ENCODE measurements at places on chromosomes 7 and 10.

DNA sequence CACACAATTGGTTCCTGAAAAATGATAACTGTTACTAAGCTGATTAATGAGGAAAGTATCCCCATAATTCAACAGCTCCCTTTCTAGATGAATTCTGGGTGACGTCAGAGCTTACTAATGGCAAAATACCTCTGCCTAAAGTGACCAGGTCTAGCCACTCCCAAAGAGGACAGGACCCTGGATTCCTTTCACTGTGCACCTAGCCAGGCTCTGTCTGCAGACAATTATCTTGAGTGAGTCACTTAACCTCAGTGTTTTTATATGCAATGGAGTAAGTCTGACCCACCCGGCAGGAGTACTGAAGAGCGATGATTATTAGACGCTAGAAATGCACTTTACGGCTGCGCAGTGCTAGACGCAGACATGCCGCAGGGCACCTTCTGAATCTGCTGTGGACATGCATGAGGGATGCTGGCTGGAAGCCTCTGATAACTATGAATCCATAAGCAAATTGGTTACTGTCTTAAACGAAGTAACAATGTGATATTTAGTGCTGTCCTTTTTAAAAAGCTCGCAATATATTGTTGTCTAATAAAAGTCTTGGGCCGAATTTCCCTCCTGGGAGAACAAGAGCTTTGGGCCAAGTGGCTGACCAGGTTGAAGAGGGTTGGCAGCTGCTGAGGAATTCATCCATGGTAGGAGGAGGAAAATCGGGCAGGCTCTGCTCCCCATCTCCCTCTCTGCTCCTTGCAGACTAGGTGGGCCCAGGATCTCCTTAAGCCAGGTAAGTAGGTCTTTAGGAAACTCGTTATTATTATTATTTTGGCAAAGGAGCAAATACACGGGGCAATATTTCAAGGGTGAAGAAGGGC lies 4.6 kb upstream of the INPP5A start:
- DNase-seq: no peak

DNA sequence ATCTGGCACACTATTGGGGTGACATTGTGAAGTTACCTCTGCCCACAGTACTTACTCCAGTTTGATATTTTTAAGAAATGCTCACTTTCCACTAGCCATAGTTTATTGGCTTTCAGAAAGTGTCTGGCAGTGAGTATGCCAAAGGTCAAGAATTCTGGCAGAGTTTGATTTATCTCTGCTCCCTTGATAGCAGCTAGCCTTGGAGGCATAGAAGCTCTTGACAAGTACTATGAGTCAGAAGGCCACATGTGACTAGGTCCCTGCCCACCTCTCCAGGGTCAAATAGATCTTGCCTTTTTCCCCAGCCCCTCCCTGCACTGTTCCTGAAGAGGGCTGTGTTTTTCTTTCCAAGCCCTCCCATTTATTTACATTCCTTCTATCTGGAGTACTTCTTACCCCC lies 202.2 kb downstream of the AUTS2 start:
- DNase-seq: no peak

DNA sequence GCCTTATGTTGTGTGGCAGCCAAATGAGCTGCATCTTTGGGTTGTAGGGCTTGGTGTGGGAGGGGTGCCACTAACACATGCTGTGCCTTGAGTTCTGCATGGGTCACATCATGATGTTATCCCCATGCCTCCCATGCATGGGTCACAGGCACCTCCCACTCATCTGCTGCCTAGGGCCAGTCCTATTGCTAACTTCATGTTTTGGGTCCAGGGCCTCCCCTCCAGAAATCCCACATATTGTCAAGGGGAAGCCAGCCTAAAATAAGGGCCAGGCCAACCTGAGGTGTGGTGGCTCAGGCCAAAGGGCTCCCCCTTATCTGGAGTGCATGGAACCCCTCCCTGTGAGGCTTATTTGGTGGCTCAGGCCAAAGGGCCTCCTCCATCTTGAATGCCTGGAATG lies 299.0 kb downstream of the RPS24 start:
- no peak for DNase-seq

- DNase-seq: no peak
Observed at GRCh38 chr7:22681312-22681711, 45.7 kb upstream of the IL6 start.

- no peak for DNase-seq
Observed at GRCh38 chr7:25832456-25832855, 319.5 kb upstream of the NFE2L3 start.

GRCh38 chr10:24209432-24209771 lies 464 bp downstream of the KIAA1217 start:
- DNase-seq: no peak

DNA sequence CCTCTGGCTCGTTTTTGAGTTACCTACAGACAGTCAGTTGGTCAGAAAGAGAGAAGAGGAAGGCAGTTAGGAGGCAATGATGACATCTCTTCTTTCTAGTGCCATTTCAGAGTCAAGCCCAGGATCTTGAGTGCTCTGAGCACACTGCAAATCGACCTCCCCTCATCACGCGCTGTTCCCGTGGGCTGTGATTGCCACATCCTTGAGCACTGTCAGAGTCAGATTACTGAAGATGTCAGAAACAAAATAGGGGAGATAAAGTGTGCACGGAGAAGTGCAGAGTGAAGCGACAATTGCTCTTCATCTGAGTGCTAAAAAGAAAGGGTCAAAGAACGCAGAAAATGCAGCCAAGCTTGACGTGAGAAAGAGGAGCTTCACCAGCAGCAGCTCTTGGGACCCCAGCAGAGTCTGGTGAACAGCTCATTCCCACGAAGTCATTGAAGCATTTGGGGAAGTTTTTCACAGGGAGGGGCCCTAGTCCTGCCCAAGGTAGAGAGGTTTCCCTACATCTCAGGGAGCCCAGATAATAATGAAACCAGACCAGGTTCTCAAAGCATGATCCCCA lies 661.7 kb upstream of the AUTS2 start:
- DNase-seq: no peak

DNA sequence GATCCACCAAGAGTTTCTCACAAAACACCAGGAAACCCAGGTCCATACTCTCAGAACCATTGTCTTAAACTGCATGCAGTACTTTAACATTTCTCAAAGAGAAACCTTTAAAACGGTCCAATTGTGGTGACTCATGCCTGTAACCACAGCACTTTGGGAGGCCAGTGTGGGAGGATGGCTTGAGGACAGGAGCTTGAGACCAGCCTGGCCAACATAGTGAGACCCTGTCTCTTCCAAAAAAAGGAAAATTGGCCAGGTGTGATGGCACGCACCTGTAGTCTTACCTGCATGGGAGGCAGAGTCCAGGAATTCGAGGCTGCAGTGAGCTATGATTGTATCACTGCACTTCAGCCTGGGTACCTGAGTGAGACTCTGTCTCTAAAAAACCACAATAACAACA lies 97.5 kb upstream of the OIT3 start:
- DNase-seq: no peak

GRCh38 chr7:25844102-25844870 lies 307.7 kb upstream of the NFE2L3 start:
- DNase-seq: no peak

DNA sequence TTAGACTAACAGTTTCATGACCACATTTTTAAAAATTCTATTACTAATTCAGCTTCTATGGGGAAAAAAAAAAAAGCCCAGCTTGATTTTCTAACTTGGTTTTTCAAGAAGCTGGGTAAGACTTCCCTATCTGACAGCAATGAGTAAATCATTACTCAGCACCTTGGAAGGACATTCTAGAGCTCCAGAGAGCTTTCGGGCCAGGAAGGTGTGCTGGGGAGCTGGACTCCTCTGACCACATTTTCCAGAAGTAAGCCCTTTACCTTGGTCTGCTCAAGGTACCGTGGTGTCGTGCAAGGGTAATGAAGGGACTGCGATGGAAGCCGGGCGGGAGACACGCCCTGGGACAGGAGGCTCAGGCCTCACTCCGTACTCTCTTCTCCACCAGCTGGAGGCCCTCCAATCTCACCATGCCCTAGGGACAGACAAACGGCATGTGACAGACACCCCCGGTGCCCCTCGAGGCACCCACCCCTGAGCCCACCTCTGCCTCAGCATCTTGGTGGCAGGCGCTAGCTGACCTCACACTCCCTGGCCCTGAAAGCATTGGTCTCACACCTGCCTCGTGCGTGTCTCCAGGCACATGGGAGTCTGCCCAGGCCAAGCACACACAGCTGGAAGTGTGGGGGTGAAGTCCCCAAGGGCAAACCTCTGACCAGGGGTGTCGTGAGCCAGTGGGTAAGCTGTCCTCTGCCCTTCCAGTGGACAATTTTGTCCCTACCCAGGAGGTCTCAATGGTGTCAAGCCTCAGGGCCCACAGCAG lies 152.1 kb downstream of the OAT start:
- no peak for DNase-seq

- DNase-seq: no peak
Observed at GRCh38 chr7:137423321-137423720, 79.8 kb upstream of the PTN start.

GRCh38 chr7:90946730-90947501 lies 317.3 kb upstream of the FZD1 start:
- DNase-seq: no peak

GRCh38 chr7:44108768-44109750 lies 4.9 kb downstream of the AEBP1 start:
- DNase-seq: no peak

- no peak for DNase-seq
Observed at GRCh38 chr10:127942811-127943210, 35.9 kb downstream of the PTPRE start.

GRCh38 chr10:62738916-62739315 lies 65.6 kb upstream of the ADO start:
- DNase-seq: no peak

DNA sequence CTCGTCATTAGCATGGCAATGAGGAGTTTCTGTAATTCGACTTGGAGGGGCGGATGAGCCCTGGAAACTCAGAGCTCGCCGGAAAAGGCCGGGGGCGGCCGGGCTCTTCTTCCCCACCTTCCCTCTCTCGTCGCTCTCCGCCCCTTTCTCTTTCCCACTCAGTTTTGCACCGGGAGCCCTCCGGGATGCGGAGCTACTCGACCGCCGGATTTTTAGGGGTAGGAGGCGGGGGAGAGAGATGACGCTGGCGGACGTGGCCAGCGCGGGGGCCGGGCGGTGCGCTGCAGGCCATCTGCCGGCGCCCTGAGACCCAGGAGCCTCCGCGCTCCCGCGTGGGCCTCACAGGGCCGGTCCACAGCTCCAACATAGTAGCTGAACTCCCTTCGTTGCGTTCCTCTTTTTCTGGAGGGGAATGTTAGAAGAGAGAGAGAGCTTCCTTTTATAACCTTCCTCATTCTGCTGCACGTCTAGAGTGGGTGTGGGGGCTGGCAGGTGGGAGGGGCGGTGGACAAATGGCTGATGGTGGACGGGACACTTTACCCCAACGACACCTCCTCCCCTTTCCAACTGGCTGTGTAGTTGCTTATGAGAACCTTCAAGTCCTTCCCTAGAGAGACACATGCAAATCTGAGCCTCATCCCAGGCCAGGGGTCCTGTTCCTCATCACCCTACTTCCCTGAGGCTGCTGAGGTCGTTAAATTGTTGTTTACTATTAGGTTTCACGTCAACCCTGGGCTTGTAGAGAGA lies 1.1 kb upstream of the HOXA1 start:
- DNase-seq: no peak

- DNase-seq: no peak
Observed at GRCh38 chr10:131077724-131078123, 233.8 kb downstream of the TCERG1L start.

GRCh38 chr10:85946713-85947326 lies 419.8 kb downstream of the GRID1 start:
- DNase-seq: no peak

DNA sequence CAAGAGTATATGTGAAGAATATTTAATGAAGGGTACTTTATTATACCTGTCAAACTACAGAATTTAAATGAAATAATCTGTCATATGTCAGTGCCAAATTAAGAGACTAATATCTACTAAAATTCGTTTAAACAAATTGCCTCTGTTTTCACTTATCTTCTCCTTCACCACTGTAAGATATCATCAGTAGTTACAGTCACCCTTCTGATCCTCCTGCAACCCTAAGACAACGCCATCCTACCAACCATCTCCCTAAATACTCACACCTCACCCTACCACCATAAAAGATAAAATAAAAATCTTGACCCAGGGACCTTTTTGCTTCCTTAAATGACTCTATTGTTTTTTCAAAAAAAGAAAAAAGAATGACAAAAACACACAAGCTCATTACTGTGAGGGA lies 20.8 kb downstream of the EZH2 start:
- no peak for DNase-seq

DNA sequence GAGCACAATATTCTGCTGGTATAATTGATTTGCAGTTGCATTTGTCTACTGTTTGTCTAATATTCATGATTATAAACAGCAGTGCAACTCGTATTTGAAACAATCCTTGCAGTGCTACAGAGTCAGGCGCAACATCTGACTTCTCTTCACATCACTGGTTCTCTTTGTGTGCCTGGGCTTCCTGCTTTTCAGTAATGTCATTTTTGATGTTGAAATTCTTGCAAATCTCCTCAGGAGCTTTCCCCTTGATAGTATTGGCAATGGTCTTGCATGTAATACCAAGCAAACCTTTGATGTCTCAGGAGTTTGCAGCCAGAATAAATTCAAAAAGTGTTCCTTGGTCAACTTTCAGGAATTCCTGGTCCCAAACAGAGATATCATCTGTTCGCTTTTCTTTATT lies 20.2 kb downstream of the HPS6 start:
- no peak for DNase-seq

GRCh38 chr7:135929249-135929648 lies 47.9 kb downstream of the MTPN start:
- no peak for DNase-seq

- DNase-seq: no peak
Observed at GRCh38 chr7:108407676-108408075, 48.6 kb downstream of the NRCAM start.

DNA sequence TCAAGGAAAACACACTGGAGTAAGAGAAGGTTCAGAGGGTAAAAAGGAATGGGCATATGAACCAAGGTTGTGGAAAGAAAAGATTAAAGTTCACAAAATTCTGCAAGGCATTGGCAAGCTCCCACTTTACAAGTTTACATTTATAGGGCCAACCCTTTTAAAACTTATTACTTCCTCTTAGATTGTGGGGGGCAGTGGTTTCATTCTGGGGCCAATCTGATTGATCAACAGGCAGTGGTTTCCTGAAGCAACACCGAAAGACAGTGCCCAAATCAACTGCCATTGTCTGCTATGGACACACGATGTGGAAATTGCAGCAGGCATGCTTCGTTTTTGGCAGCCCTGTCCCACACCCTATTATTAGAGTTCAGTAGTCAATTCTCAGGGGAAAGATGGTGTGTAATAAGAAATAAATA lies 154.0 kb downstream of the SGMS1 start:
- no peak for DNase-seq

- no peak for DNase-seq
Observed at GRCh38 chr10:93081318-93081717, 7.6 kb downstream of the CYP26A1 start.

- DNase-seq: no peak
Observed at GRCh38 chr7:81427461-81427860, 342.4 kb downstream of the HGF start.

Measured in activated CD8-positive, alpha-beta memory T cell treated with anti-CD3 and anti-CD28 coated beads for 1 hour (primary cell).